Cortex of kidney (tissue), 1 donor: ENCODE measurements at places on chromosomes 11 and 22.

- DNase-seq, result no peak
These were observed 38.3 kb downstream of the IRAG1 start for GRCh38 chr11:10655227-10655626.

DNA sequence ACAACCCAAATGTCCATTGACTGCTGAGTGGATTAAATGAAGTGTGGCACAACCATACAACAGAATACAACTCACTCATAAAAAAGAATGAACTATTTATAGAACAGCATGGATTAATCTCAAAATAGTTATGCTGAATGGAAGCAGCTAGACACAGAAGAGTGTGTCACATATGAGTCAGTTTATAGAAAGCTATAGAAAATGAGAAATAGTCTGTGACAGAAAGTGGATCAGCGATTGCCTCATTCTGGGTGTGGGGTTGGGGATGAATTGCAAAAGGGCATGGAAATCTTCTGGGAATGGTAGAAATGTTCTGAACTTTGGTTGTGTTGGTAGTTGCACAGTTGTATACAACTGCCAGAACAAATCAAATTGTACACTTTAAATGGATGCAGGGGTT lies 37.4 kb downstream of the PRR5L start:
- DNase-seq, result no peak

DNA sequence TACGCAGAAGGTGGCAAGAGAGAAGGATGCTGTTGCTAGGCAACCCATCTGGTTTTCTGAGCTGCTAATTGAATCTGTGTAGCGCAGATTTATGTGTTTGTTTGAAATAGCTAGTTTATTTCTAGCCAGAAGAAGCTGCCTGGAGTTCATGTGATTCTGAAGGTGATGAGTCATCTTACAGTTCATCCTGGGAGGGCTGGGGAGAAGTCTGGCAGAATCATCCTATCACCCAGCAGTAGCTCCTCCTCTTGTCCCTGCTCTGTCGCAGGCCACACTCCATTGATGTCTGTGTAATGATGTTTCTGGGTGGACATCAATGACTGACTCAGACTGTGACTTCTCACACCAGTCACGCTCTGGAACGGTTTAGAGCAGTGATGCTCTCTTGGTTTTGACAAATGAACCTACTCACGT lies 4.8 kb upstream of the FBXO7 start:
- DNase-seq, result no peak

GRCh38 chr22:33380789-33381530 lies 322.8 kb upstream of the SYN3 start:
- DNase-seq, result no peak

DNA sequence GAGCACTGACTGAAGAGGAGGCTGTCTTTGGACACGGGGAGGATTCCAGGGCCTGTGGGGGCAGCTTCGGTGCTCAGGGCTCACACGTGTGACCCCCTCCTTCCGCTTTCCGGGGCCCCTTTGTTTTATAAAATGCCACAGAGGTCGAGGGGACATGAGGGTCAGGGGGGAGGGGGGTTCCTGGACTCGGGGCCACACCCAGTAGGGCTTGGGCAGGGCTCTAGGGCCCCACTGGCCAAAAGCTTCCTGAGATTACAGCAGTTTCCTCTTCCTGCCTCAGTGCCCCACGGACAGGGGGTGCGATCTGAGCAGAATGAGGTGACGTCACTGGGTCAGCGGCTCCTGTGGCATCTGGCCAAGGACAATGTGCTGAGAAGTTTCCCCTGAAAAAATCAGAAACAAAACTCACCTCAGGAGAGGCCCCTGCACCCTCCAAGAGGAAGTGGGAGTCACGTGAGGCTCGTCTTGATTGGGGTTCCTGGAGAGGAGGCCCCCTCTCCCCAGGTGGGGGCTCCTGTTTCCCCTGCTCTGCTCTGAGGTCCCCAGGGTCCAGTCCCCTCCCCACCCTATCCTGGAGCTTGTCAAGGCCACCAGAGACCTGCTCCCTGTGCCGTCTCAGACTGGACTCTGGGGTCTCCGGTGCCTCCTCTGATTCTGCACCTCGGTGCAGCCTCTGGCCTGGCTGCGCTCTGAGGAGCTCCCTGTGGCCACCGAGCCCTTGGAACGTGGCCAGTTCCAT lies 6.4 kb upstream of the IFITM3 start:
- no peak for DNase-seq

- DNase-seq, result no peak
These were observed 21.9 kb downstream of the IGSF9B start for GRCh38 chr11:133934599-133935550.

DNA sequence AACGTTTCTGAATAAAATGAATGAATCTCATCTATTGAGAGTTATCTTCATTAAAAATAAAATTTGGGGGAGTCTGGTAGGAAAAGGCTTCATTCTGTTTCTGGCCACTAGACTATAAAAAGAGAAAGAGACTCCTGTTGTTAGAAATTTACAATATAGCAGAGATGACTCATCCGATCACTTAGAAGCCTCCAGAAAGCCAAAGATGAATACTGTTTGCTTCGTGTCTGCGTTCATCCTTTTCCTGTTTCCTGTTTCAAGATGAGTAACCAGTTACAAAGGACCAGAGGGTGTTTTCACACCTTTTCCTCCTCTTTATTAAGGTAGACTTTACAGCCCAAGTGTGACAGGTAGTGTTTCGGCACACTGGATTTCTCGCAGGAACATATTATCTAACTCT lies 1120.7 kb downstream of the LRRC4C start:
- no peak for DNase-seq
